ENCODE measurements at places on chromosomes 2 and 18. TPM values are rescaled to one million over a fixed set of nuclear protein-coding genes. Genes with fewer than 3 reads are reported as not detected.

The SYT4 gene
- total RNA-seq = not detected

DNA sequence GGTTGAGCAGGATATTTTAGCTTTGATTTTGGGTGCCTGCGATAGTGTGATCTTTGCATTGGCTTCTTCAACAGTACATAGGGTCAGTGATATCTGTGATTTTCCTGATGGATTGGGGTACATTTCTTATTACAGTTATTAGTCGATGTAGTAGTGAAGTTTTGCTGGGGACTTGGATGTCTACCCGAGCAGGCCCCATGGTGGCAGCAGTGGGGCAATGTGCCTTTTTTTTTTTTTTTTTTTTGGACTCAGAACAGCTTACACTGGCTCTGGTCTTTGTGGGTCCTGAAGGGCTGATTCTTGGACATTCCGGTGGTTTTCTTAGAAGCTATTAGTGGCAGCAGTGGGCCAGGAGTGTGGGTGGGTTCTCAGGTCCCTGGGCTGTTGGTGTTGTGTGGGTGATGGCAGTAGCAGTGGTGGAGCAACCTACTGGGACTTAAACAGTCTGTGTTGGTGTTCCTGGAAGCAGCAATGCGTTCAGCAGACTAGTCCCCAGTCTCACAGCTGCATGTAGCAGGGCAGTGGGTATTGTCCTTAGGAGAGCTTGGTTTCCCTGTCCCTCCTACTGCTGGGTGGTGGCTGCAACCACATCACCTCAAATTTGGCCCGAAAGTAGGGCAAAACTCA, 53.7 kb upstream of the SLC4A10 start:
- no peak for DNase-seq

The TMEM37 gene
- 0.77 TPM for total RNA-seq

GRCh38 chr2:80473796-80474195, 169.2 kb upstream of the LRRTM1 start:
- DNase-seq = no peak

DNA sequence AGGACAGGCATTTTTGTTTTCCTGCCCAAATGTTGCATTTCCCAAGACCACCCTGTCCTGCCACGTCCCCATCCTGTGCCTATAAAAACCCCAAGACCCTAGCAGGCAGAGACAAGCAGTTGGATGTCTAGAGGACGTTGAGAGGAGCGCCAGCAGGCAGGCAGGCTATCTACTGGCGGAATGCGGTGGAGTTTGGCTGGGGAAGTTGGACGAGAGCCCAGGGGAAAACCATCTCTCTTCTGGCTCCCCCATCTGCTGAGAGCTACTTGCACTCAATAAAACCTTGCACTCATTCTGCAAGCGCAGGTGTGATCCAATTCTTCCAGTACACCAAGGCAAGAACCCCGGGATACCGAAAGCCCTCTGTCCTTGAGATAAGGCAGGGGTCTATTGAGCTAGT, 72.5 kb downstream of the ARL6IP6 start:
- DNase-seq = no peak

DNA sequence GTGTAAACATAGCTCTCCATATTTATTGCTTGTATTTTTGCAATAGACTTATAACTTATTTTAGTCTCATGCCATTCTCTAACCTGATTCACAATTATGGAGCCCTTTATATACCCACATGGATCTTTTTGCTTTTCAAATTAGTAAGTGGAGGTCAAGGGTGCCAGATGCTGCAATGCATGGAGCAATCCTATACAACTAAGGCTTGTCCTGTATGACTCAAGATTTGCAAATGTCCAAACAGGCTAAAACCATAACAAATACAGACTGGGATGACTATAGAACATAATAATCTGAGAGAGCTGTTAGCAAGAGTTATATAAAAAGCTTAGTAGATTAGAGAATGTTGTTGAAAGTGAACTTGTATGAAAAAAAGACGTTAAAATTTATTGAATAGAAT, 690.4 kb upstream of the NRXN1 start:
- DNase-seq = no peak

- no peak for DNase-seq
Observed at GRCh38 chr2:95231723-95232122, 24.4 kb downstream of the ZNF892 start.

DNA sequence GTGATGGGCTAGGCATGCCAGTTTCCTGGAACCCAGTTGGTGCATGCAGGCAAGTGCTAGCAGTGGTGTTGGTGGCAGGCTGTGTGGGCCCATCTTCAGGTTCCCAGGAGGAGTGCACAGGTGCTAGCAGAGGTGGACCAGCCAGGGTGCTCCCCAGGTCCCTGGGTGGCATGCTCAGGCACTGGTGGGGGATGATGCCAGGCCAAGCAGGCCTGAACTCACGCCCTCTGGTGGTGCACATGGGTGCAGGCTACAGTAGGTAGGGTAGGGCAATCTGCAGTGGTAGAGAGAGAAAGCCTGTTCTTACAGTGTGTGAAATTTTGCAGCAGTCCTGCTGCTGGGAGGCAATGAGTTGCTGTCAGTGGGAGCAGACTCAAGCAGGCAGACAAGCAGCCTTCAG, 1651.8 kb downstream of the DPP10 start:
- DNase-seq = peak; percentile 79

DNA sequence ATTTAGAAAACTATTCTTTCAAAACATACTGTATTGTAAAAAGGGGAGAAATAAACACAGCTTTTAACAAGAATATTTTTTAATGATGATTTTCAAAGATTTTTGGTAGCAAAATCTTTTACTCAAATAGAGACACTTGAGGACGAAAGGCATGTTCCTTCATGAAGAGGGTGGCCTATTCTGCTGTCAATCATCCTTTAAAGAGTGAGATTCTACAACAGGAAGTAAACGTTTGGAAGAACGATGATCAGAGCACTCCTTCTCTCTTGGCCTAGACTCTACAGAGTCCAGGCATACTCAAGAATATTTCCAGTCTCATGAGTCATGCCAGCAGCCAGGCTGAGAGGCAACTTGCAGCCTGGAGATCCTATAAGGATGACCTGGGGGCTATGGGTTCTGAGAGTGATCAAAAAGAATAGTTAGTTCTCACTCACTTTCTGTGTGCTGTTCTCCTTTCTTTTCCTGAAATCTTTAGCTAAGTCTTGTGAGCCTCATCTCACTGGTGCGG, 62.4 kb upstream of the TCF4 start:
- no peak for DNase-seq

The ATP8B1 gene
- total RNA-seq = 28.1 TPM

- no peak for DNase-seq
Observed at GRCh38 chr2:233426619-233427342, 72.5 kb downstream of the DGKD start.

- DNase-seq = no peak
Observed at GRCh38 chr2:218448934-218449333, 30.0 kb downstream of the VIL1 start.

DNA sequence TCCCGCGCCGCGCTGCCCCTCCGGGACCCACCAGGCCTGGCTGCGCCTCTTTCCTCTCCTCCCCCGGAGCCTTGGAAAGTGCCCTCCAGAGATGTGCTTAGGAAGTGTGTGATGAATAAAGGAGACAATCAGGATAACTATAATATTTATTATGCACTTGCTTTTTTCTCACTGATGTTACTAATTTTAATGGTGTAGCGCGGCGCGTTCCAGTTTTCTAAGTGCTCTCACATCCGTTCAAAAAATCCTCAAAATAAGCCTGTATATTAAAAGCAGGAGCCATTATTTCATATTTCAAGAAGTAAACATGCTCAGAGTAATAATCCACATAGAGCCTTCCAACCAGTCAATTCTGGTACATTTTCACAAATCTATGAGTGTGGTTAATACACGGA, 941 bp upstream of the MPPE1 start:
- no peak for DNase-seq

GRCh38 chr2:201408931-201409330, 42.3 kb downstream of the TRAK2 start:
- no peak for DNase-seq

DNA sequence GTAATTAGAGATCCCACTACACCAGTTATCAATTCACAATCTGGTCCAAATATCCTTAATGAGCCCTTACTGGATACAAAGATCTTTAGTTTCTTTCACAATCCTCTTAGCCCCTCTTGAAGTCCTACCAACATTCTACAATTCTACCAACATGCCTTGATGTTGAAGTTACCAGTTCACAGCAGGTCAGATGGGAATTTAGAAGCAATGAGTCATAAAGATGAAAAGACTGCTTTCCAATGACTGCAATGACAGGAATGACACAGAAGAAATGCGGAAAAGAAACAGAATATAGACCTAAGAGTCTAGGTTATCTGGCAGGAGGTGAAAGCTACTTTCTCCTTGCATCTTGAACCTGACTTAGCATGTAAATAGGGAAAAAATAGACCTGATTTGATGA, 24.5 kb downstream of the RTTN start:
- no peak for DNase-seq

The DYNAP gene
- total RNA-seq = not detected

- no peak for DNase-seq
Observed at GRCh38 chr2:119104414-119104813, 54.1 kb downstream of the C1QL2 start.

The RTP5 gene
- total RNA-seq = not detected

The NMUR1 gene
- 0.10 TPM for total RNA-seq

The MYO3B gene
- not detected for total RNA-seq

- no peak for DNase-seq
Observed at GRCh38 chr18:24736662-24737330, 276.4 kb downstream of the HRH4 start.

The ATOH8 gene
- 2.7 TPM for total RNA-seq

- DNase-seq = no peak
Observed at GRCh38 chr2:128988967-128989366, 670.3 kb upstream of the HS6ST1 start.

The PPP1R1C gene
- total RNA-seq = 0.52 TPM

DNA sequence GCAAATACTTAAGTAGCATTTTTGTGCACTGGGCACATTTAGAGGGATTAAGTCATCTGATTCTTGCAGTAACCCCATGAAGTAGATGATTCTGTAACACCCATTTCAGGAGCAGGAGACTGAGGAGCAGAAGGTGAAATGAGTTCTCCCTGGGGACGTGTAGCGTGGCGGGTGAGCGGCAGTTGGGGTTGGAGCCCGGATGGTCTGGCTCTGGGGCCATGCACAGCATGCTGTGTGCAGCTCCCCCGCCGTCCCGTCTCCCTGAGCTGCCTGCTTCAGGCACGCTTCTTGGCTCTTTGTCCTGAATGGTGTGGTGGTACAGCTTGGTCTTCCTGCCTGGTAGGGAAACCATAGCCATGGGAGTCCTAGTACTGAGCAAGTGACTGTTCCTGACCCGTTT, 32.4 kb downstream of the INPP4A start:
- no peak for DNase-seq

- DNase-seq = no peak
Observed at GRCh38 chr2:179938026-179938425, 69.1 kb downstream of the CWC22 start.

- DNase-seq = no peak
Observed at GRCh38 chr2:133602538-133602937, 34.3 kb upstream of the NCKAP5 start.

- DNase-seq = no peak
Observed at GRCh38 chr2:30627151-30627550, 180.1 kb downstream of the CAPN13 start.

The ELOA2 gene
- not detected for total RNA-seq

The KCNK3 gene
- total RNA-seq = 2.9 TPM

DNA sequence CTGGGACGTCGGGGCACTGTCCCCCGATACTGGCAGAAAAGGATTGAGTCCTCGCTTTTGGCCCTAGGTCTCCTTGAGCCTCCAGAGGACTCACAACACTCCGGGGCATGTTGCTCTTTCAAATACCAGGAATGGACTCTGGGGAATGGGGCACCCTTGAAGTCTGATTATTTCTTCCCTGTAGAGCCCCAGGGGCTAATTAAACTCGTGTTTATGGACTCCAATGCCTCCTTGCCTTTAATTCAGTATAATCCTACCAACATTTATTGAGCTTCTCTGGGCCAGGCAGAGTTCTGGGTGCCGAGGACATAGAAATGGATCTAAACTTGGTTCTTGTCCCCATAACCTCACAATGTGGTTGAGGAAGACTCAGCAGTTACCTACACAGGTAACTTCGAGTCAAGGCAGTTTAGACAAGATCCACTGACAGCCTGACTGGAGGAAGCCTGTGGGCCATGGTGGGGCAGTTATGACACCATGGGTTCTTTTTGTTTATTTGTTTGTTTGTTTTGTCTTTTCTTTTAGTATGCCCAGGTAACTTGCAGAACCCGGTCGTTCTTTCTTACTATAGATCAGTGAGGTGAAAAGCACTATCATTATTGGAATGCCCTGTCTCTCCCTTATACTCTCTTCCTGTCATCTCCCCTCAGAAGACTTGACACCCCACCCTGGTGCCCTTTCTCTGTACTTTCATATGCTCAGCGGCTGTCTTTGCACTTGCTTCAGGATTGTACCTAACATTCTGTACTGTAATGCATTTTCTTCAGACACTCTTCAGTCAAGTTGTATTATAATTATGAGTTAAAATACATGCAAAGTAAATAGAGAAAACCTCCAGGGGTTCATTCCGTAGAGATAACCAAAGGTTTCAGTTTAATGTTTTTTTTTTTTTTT, 3.2 kb downstream of the CFLAR start:
- no peak for DNase-seq

- no peak for DNase-seq
Observed at GRCh38 chr18:62758591-62758990, 43.2 kb downstream of the PHLPP1 start.

The TTL gene
- total RNA-seq = 68.8 TPM

- no peak for DNase-seq
Observed at GRCh38 chr2:68404164-68404563, 39.1 kb downstream of the PLEK start.

- DNase-seq = no peak
Observed at GRCh38 chr2:118973542-118973951, 31.6 kb downstream of the MARCO start.

- no peak for DNase-seq
Observed at GRCh38 chr2:196640031-196640548, 575 bp downstream of the CCDC150 start.

DNA sequence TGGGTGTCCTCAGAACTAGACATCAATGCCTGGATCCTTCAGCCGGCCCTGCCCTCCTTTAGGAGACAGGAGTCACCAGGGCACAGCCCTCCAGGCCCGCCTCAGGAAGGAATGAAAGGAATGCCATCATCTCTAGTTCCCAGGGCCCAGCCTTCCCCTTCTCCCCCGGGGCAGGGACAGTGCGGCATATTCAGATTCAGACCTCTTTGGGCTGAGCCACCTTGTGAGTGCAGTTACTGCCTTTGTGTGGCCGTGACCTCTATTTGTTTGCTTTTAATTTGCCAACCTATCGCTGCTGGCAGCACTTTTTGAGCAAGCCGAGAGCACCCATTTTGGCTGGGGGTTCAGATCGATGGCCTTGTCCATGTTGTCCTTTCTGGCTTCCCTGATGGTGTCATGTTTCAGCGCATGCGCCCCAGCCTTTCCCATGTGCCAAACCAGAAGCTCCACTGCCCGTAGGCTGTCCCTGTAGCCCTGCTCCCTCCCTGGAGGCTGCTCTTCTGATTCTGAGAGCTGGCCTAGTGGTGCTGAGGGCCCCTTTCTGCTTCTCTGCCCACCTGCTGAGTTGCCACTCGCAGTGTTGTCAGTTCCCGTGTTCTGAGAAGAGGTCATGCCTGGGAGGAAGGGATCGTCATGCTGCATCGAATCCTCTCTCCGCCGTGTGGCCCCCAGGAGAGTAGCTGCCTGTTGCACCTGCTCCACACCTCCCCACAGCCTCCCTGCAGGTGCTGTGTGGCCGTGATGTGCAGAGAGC, 10.9 kb downstream of the ANKRD23 start:
- DNase-seq = peak; percentile 80

The SLC9A4 gene
- total RNA-seq = not detected

The IL1F10 gene
- not detected for total RNA-seq

- no peak for DNase-seq
Observed at GRCh38 chr2:14524041-14524802, 108.3 kb upstream of the LRATD1 start.

The CNDP1 gene
- 0.22 TPM for total RNA-seq

The PDCD1 gene
- total RNA-seq = not detected

- DNase-seq = no peak
Observed at GRCh38 chr2:28855193-28855592, 14.9 kb downstream of the TRMT61B start.

The GKN1 gene
- total RNA-seq = 0.37 TPM
